ENCODE measurements at places on chromosomes 7 and 10.

DNA sequence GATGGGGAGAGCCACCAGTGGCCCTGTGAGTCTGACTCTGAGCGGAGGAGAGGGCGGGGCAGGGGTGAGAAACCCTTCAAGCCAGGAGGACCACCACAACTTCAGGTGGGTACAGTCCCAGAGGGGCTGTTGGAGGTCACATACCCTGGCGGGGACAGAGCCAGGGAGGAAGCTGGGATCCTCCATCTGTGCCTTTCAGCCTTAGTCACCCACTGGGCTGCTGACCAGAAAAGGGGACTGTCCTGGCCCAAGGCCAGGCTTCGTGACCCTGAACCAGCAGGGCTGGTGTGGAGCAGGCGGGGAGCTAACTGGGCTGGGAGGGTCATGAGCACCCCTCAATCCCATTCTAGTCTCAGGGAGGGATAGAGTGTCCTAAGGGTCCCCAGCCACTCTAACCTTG is 1.5 kb upstream of the CALHM3 start:
- no peak for DNase-seq

DNA sequence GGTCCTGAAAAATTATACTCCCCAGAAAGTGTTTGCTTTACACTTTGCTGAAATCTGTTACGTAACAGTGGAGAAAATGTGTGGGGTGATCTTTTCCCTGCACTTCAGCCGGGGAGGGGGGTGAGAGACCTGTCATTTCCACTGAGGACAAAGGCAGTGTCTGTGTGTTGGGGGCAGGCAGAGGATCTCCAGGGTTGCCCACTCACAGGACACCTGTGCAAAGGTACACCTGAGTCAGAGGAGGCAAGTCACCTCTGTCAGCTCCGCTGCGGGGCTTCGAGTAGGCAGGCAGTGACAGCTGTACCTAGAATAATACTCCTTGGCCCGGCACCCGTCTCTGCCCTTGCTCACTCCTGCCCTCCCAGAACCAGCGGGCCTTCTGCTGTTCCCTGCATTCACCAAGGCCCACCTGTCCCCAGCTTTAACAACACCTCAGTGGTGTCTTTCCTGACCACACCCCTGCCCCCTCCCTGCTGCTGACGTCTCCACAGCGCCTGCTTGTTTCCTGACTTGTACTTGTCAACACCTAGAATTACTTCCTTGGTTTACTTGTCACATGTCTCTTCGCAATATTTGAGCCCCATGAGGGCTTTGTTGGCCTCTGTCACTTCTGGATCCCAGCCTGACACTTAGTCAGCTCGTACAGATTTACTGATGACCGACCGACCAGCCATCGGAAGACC is 159.2 kb downstream of the NEURL1 start:
- no peak for DNase-seq

- no peak for DNase-seq
These were observed 39.9 kb upstream of the TMEM229A start for GRCh38 chr7:124072603-124073309.

GRCh38 chr7:157412021-157412443 is 75.2 kb downstream of the DNAJB6 start:
- DNase-seq, result peak; percentile 62

DNA sequence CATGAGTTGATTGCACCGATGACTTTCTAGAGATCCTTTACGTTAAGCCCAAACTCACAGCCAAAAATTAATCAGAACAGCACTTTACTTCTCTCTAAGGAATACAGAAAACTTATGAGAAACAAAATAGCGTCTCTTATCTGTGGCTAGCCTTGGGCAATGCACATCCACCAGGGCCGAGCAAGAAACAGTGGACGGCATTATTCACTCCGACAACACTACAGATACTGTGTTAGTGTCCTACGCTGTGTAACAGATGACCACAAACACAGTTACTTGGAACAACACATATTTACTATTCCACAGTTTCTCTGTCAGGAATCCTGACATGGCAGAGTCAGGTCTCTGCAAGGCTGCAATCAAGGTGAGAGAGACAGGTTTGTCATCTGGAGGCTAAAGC is 598.3 kb upstream of the ADARB2 start:
- DNase-seq, result no peak

GRCh38 chr10:98357194-98357822 is 57.7 kb downstream of the PYROXD2 start:
- no peak for DNase-seq

GRCh38 chr10:88477343-88478085 is 105.6 kb downstream of the RNLS start:
- DNase-seq, result no peak

DNA sequence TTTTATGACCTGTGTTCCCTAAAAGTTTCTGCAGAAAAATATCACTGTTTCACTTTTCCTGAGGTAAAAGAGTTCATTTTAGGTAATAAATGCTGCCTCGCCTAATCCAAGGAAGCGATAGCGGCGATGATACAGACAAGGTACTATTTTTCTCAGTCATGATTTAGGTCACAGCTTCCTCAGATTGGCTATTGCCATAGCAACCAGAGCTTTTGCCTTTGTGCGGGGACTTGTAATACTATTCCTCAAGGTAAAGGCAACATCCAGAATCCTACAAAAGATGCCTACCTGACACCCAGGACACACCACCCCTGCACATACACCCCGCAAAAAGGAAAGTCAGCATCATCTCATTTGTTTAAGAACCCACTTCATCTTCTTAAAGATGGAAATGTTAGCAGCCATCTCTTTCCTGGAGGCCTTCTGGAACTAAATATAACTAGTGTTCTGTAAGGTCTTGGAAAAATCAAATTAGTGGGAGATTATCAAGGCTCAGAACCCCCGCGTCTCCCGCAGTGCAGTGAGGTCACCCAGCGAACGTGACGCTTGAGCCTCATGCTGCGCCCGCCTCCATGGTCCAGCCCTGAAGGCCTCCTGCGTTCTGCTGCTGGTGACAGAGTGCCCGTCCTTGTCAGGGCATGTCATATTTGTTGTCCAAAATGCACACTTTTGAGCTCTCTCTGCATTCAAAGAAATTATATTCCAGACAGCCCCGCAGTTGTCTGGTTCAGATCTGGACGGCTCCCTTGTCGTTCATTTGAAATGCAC is 402.0 kb upstream of the RNF32 start:
- DNase-seq, result no peak

DNA sequence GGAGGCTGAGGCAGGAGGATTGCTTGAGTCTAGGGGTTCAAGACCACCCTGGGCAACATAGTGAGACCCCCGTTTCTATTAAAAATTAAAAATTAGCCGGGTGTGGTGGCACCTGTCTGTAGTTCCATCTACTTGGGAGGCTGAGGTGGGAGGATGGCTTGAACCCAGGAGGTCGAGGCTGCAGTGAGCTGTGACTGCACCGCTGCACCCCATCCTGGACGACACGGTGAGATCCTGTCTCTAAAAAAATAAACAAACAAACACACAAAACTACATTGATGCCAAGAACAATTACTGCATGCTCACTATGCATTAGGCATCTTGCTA is 761 bp upstream of the CHST12 start:
- no peak for DNase-seq
